Amniotic stem cell (primary cell): ENCODE measurements at places on chromosomes 11 and 22.

DNA sequence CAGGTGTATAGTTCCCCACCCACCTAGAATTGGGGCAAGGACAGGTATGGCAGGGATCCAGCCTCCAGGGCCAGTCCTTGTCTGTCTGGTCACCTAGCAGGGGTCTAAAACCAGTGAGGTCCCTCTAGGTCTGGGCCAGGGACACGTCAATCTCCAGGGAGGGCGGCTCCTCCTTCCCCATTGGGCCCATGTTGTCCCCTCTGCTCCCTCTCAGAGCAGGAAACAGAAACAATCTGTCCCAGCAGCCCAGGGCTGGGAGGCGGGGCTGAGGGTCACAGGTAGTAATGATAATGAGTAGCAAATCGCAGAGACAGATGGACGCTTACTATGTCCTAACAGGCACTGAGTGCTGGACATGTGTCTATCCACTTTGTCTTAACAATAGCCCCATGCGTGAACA lies 22.8 kb upstream of the SYT7 start:
- no peak for DNase-seq

GRCh38 chr11:105870516-105871113 lies 151.4 kb downstream of the MSANTD4 start:
- DNase-seq, result no peak

GRCh38 chr11:116787436-116787785 lies 412 bp downstream of the ZPR1 start:
- no peak for DNase-seq

- DNase-seq, result no peak
Observed at GRCh38 chr11:29258411-29258810, 758.4 kb downstream of the KCNA4 start.

DNA sequence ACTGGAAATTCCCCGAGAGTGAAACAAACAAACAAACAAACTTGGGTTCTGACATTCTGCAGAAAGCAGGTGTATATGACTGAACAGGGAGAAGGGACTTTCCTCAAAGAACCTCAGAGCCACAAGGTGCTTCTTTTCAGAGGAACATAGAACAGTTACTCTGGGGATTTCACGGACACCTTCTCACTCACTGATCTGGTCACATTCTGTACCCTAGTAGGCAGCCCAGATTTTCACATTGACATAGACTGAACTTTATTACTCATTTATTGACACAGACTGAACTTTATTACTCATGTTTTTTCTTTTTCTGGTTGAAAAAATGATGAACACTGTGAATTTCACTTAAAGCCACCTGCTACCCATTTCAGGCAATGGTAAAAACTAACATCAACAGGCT lies 263.0 kb downstream of the OPCML start:
- no peak for DNase-seq

- DNase-seq, result no peak
Observed at GRCh38 chr11:34366522-34366921, 8.7 kb upstream of the ABTB2 start.

DNA sequence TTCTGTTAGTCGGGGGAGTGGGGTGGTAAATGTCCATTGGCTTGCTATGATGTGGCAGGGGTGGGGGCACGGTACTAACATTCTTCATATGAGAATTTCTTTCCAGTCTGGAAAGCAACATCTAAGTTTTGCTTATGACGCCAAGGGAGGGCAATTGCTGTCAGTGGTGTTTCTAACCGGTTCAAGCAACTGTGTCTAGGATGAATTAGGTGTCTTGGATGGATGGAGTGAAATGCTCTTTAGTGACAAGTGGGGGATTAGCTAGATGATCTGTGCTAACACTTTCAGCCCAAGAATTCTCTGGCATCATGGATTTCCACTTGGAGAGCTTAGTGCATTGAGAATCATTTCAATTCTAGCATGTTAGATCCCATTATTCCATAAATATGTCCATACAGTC lies 262.6 kb upstream of the SORL1-AS1 start:
- no peak for DNase-seq

- DNase-seq, result no peak
Observed at GRCh38 chr11:34451053-34451452, 12.3 kb downstream of the CAT start.

DNA sequence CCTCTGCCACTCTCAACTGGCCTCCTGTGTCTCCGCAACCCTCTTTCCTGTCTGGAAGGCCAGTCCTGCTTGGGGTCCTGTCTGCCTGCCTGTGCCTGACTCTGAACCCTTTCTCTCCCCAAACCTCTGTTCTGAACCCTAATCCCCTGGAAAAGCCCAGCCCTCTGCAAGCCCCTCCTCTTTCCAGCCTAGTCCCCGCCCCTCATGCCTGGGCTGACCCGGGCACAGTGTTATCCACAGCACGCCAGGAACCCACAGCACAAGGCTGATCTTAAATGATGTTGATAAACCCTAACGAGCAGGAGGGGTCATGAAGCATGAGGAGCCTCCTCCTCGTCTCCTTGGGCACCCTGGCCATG lies at the start of gene IFITM10:
TSS of gene IFITM10 (minus strand) at position 115 of the 359 bp plus-strand sequence. CDS start 153 bp downstream, outside the sequence.
- no peak for DNase-seq

- DNase-seq, result no peak
Observed at GRCh38 chr22:26977741-26978376, 320.5 kb downstream of the MIAT start.

DNA sequence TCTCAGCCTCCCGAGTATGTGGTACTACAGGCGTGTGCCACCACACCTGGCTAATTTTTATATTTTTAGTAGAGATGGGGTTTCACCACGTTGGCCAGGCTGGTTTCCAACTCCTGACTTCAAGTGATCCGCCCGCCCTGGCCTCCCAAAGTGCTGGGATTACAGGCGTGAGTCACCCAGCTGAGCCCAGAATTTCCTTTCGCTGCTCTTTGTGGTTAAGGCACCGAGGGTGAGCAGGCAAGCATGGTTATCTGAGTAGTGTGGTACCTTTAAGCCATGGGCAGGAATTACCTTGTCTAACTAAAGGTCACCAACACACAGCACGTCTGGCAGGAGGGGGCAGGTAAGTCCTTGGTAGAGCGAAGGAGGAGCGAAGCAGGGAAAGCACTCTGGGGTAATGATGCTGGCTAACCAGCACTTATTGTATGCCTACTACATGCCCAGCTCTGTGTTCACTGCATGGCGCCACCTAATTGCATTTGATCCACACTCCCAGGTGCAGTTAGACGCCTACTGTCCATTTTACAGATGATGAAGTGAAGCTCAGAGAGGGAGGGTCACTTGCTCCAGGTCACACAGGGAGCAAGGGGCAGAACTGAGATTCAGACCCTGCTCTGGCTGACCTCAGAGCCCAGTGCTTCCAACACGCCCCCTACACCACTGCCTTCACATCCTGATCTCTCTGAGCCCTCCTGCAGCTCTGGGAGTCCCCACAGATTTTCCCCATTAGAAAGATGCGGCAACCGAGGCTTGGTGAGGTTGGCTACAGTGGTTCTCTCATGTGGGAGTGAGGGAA lies 45.7 kb downstream of the TRIOBP start:
- peak; percentile 78 for DNase-seq

DNA sequence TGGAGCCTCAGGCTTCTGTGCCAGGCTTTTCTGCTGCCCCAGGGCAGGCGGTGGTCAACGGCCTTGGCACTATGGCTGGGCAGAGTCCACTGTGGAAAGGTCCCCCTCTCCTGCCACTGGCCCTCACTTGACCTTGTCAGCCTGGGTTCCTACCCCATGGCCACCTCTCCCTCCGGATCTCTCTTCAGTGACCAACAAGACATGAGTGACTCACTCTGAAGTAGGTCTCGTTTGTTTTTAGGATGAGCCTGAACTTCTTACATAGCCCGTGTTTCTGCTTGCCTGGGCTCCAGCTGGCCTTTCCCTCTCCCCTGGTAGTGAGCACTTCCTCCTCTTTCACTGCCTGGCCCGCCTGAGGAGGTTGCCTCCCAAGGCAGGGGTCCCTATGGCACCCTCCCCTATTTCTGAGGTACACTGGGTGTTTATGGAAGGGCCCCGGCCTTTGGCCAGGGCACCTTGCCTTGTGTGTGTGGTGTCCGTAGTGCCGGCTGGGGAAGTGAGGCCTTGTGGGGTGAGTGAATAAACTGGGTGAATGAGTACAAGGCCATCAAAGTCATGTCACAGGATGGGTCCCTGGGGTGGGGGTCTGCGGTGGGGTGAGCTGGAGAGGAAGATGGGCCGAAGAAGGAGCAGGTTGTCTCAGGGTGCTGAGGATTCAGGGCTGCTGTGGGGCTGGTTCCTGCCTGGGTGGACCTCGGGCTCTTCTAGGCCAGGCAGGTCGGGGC lies 5.0 kb downstream of the SHANK3 start:
- DNase-seq, result no peak

GRCh38 chr11:36500315-36500721 lies 9.8 kb downstream of the TRAF6 start:
- DNase-seq, result peak; percentile 60

- DNase-seq, result no peak
Observed at GRCh38 chr11:106585061-106585460, 433.2 kb downstream of the GUCY1A2 start.

DNA sequence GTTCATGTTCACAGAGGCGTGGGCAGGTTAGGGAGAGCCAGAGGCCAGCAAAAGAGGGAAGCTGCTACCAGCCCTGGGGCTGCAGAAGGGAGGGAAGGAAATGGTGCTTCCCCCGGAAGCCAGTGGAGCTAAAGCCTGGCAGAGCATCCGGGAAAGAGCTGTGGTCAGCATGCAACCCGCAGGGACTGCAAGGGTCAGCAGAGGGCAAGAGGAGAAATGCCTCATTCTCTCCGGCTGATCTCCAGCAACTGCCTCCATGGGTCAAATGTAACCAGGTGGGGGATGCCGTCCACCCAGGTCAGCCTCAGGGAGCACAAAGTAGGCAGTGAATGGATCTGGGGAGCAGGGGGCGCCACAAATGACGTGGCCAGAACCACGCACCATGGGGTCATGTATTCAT lies 36.9 kb upstream of the PRR5 start:
- DNase-seq, result no peak

DNA sequence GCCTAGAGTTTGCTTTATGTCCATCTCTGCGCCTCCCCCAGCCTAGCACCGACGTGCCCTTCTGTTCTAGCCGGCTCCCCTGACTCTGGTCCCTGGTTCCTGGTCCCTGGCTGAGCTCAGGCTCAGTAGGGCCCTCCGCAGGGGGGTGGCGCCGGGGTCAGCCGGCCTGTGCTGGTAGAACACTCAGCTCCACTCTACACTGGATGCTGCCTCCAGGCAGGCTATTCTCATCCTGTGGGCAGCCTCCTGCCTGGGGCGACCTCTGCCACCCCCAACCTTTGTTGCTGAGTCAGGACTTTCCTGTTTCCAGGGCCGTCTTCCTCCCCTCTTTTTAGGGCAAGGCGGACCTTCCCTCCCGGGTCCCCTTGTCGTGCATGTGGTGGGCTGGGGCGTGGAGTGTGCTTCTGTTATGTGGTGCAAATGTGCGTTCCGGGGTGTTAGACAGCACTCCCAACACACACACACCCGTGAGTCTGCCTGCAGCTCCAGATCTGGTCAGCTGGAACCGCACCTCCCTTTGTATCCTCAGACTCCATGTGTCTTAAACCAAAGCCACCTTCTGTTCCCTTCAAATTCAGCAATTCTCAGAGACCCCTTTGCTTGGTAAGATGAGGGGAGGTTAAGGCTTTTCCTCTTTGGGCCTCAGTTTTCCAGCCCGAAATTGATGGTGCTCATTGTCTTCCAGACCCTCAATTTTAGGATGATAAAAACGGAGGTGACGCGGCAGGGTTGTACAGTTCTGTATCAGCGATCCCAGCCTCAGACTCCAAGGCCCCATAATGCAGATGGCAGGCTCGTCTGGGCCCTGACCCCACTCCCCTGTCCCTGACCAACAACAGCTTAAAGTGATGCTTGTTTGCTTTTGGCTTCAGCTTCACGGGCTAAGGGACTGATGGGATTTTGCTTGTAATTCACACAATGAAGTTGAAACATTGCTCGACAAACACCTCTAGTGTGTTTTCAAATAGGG lies 1327.9 kb downstream of the BRD1 start:
- no peak for DNase-seq

GRCh38 chr11:126332221-126332711 lies 23.2 kb upstream of the ST3GAL4 start:
- DNase-seq, result peak; percentile 46

- no peak for DNase-seq
Observed at GRCh38 chr11:61325649-61326414, 7.1 kb downstream of the DDB1 start.

- DNase-seq, result no peak
Observed at GRCh38 chr22:29744902-29745301, 21.9 kb downstream of the ZMAT5 start.

- peak; percentile 77 for DNase-seq
Observed at GRCh38 chr11:124739479-124740276, at the start of gene NRGN. TSS of gene NRGN (plus strand) at chr11:124739942. CDS start at chr11:124740085, 143 bp downstream.

- DNase-seq, result no peak
Observed at GRCh38 chr11:1655168-1656060, 25.8 kb downstream of the KRTAP5-5 start.

- DNase-seq, result no peak
Observed at GRCh38 chr11:129375751-129376657, at the start of gene BARX2. TSS of gene BARX2 (plus strand) at chr11:129375848. CDS start at chr11:129376036, 188 bp downstream.

DNA sequence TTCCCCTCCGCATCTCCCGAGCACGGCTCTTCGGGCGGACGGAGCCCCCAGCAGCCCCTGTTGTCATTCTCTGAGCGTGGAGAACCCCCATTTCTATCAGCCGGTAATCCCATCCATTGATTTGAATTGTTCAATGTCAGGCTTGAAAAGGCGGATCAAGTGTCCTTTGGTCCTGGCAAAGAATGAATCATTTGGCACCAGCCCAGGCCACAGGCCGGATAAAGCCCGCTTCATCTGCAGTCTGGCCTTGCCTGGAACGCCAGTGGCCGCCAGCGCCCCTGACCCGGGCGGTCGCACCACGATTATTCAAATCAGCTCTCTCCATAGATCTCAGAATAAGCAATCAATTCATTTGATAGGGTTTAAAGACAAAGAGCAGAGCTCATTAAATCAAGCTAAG lies 188.9 kb downstream of the BRD1 start:
- no peak for DNase-seq

GRCh38 chr11:44849922-44850321 lies 100.8 kb downstream of the TP53I11 start:
- no peak for DNase-seq

- DNase-seq, result no peak
Observed at GRCh38 chr11:131601586-131601985, 231.2 kb downstream of the NTM start.

DNA sequence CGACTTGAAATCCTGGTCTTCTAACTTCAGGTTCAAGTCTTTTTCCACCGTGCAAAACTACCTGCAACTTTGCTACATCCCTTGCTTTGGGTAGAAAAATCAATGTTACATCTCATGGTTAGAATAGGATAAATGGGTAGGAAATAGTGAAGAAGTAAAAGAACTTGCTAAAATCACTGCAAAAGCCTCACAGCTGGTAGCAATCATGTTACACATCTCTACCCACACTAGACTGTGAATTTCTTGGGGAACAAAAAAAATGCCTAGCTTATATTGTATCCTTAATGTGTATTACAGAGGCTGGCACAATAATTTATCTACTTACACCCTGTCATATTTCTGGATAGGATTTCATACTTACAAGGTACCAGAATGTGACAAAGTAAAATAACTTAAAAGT lies 133.8 kb downstream of the FAM181B start:
- DNase-seq, result no peak

GRCh38 chr11:93517041-93517440 lies 26.1 kb downstream of the SMCO4 start:
- no peak for DNase-seq

- no peak for DNase-seq
Observed at GRCh38 chr22:45073064-45073463, 63.3 kb upstream of the PHF21B start.
